NCI-H524 treated with DMSO at 0.1 percent for 48 hours (cell line): ENCODE measurements at places on chromosomes 2 and 18.
A peak's percentile ranks its signal among the peaks of the same experiment; 100 is the strongest.

- DNase-seq, result no peak
Measured at GRCh38 chr2:38125842-38126241, 49.9 kb upstream of the CYP1B1 start.

- no peak for DNase-seq
Measured at GRCh38 chr2:46135958-46136357, 161.2 kb upstream of the EPAS1 start.

GRCh38 chr2:123958011-123958410 lies 67.1 kb upstream of the CNTNAP5 start:
- no peak for DNase-seq

DNA sequence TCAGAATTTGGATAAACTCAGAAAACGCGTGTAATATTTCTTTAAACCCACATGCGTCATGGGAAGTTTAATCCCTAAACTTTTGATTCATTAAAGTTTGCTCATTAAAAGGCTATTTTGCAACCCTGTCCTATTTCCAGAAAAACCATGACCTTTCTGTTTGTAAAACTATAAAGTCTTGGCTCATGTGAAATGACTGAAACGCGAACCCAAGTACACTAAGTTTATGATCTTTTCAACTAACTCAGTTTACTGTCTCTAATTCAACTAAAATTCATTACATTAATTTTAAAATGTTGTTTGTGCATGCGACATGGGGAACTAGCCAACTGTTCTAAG lies 3.9 kb upstream of the RPL31 start:
- DNase-seq, result no peak

DNA sequence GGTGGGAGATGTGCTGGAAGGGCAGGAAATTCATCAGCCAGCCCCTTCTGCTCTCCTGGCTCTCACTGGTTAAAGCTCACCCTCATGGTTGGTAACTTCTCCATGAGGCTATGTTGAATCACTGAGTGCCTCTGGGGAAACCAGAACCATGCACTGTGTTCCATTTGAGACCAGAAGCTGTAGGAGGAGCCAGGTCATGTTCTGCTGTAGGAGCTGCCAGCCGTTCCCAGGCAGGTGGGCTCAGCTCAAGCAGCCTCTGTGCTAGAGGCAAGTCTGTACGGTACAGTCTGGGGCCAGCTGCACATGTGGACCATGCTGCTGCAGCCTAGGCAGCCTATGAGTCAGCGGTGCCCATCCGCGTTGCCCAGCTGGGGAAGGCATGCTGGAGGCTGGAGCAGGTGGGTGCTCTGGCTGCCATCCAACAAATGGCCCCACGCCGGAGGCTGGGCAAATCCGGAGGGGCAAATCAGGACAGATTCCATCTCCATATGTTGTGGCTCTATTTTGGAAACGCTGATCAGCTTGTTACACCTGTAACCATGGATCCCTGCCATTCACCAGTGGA lies 22.0 kb upstream of the KCNF1 start:
- DNase-seq, result peak; percentile 91

DNA sequence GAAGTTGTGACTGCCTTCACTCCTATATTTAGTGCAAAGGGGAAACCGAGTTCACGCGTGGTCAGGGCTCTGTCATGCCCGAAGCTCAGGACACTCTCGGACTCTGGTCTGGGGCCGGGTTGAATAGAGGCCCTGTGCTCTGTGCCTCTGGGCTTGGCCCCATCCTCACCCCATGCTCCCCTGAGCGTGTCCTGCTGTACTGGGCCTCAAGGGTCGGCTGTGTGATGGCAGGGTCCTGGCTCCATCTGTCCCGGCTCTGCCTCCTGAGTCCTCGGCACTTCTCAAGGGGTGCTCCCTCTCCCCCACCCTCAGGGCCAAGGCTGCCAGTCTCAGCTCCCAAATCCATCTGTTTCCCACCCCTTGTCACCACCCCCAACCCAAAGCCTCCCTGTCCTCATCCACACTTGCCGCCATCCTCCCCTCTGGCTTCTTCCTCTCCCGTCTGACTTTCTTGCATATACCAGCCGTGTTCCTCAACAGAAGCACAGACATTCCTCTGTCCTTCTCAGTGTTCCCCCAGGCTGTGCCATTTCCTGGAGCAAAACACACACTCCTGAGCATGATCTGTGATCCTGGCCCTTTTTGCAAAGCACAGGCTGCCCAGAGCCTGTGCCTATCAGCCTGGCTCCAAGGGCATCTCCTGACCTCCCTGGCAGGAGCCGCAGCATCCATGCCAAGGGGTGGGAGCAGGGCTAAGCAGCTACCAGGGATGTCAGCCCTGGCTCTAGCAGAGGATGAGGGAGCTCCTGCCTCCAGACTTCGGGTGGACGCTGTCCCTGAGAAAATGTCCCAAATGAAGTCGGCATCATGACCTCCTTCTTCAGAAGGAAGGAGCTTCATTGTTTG lies 64.2 kb upstream of the OTOS start:
- DNase-seq, result no peak

DNA sequence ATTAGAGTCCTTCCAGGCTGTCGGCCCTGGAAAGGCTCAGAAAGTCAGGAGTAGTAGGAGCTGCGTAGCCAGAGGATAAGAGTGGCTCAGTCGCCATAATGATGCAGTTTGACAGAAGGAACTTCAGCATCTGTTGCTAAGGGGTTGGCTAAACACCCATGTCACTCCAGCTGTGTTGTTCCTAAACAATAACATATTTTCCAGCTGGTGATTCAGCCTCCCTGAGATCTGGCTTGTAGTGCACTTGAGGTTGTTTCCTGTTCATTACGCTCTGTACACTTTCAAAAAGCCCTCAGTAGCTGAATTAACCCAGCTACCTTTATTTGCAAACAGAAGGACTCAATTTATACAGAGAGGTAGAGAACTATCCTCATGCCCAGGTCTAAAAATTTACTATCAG lies 39.7 kb upstream of the EPAS1 start:
- DNase-seq, result peak; percentile 52

DNA sequence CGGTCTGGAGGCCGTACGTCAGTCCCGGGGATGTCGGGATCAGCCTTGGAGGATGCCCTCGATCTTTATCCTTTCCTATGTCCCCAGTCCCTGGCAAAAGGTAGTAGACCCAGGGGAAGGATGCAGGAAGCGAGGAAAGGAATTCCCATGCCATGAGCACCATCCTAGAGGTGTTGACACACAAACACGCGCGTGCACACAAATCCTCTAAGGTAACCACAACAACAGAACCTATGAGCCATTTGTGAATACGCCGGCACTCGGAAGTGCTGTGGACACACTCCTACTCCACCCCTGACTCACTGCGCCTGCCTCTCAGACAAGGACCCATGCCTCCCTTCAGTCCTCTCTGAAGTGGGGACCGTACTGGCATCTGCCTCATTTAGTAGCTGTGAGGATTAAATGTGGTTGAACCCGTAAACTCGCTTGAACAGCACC lies 11.3 kb upstream of the MLPH start:
- DNase-seq, result no peak

GRCh38 chr18:55265984-55266383 lies 306.7 kb upstream of the CCDC68 start:
- DNase-seq, result no peak

- no peak for DNase-seq
Measured at GRCh38 chr2:217363470-217363869, 503.6 kb upstream of the TNP1 start.

- DNase-seq, result no peak
Measured at GRCh38 chr2:240760121-240760520, 59.9 kb downstream of the KIF1A start.
